ENCODE measurements at places on chromosomes 4 and X.

GRCh38 chr4:61406677-61407076, 206.6 kb downstream of the ADGRL3 start:
- no peak for DNase-seq

DNA sequence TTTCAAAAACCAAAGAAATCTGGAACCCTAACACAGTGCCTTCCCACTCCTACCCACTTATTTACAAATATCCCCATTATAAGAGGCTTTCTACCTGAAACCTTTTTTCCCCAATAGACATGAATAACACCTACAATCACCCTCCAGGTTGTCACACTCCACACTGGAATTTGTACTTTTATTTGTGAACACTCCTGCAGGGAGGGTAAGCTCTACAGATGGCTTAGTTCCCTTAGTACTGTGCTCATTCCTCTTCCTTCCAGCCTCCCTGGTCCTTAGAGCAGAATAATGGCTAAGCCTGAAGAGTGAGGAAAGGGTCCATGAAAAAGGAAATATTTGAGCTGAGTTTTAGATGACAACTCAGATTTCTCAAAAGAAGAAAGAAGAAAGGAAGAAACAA, 22.2 kb upstream of the SULT1E1 start:
- DNase-seq, result no peak

DNA sequence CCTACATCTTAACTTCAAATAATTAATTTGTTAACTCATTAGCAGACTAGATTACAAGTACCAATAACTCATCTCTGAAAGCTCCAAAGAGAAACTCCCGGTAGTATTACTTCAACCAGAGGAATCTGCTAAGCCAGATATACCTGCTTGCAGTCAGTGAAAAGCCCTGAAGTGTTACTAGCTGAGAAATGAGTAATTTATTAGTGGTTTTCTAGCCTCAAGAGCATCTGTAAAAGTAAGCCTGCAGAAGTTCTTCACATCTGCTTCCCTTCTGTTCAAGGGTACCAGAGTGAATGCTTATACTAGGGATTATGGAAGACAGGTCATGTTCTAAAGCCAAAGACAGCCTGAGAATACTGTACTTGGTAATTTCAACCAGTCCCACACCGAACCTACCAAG, 34.7 kb downstream of the IRS4 start:
- no peak for DNase-seq

GRCh38 chr4:62881210-62881609, 1528.0 kb downstream of the TECRL start:
- no peak for DNase-seq

DNA sequence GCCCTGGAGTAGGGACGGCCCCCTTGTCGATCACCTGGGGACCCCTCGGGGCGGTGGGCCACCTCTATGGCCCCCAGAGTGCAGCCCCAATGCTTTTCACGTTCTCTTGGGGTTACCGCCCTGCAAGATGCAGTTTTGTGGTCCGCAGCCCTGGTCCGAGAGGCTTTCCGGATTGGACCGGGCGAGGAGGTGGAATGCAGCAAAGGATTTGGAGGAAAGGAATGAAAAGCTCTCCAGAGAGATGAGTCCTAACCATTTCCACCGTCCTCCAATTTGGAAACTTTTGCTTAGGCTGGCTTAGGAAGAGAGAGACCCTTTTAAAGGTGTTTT, 601 bp downstream of the SLC25A43 start:
- DNase-seq, result no peak

DNA sequence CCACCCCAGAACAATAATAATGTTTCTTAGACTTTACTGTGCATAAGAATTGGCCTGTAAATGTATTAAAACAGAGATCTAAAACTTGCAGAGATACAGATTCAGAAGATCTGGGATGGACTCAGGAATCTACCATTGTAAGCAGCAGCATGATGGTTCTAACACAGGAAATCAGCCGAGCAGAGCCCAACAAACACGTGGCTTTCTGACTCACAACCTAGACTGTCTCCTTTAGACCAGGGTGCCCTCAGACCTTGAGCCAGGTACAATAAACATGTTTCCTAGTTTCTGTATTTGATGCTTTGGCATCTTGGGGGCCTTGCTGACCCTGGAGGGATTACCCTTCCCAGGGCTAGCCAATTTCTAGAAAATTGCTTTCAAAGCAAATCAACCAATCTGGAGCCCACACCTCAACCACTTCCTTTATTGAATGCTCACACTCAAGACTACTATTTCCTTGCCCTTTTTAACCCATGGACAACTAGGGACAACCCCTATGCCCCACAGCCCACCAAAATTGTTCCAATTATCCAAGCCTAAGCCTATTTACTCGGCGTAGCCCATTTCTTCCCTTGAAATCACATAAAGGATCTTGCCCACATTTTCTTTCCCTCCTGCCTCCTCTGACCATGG, 80.5 kb downstream of the TBC1D9 start:
- no peak for DNase-seq

- no peak for DNase-seq
These were observed 39.0 kb upstream of the HGFAC start for GRCh38 chr4:3402491-3403347.

DNA sequence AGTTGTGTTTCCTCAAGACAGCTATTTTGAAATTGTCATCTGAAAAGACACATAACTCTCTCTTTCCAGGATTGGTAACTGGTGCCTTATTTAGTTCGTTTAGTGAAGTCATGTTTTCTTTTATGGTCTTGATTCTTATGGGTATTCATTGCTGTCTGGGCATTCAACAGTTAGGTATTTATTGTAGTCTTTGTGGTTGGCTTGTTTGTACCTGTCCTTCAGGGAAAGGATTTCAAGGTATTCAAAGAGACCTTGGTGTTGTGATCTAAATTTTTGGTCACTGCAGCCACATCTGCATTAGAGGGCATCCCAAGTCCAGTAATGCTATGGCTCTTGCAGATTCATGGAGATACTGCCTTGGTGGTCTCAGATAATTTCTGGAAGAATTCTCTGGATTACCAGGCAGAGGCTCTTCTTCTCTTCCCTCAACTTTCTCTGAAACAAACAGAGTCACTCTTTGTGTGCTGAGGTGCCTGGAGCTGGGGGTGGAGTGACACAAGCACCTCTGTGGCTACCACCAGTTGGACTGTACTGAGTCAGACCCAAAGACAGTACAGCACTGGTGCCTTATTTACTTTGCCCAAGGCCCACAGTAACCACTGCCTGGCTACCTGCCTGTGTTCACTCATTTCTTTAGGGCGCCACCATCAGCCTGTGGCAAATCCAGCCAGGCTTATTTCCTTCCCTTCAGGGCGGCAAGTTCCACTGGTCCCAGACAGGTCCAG, 620.4 kb downstream of the KCNIP4 start:
- no peak for DNase-seq

DNA sequence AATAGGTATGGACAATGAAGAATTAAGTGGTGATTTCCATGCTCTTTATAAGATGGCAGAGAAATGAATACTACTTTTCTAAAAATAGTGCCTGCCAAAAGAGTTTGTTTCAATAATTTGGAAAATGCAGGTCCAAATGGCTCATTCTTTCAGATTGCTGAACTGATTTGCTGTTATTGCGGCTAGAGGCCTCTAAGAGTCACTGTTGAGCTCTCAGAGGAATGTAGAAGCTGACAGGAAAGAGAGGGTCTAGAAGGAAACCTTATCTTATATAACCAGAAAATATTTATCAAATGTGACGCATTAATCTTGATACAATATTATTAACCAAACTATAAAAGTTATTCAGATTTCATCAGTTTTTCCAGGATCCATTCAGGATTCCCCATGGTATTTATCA, 65.7 kb upstream of the PAGE1 start:
- no peak for DNase-seq

- peak; percentile 65 for DNase-seq
These were observed 208.3 kb upstream of the JADE1 start for GRCh38 chr4:128600996-128601871.

DNA sequence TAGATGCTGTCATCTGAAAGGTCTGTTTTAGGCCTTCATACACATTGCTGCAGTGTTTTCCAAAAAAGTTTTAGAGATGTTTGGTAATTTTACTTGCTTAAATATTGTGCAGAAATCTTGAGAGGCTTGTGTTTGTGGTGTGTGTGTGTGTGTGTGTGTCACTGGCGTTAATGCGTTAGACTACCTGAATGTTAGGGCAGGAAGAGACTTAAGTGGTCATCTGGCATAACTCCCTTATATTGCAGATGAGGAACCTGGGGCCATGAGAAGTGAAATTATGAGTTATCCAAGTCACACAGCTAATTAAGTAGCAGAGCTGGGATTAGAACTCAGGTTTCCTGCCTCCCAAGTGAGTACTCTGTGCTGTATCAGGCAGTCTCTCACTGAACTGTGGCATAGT, 1.4 kb downstream of the LSM6 start:
- no peak for DNase-seq

- no peak for DNase-seq
These were observed 35.6 kb downstream of the PAK3 start for GRCh38 chrX:111131572-111131971.

- no peak for DNase-seq
These were observed 52.3 kb upstream of the RPS6KA3 start for GRCh38 chrX:20319054-20319453.

GRCh38 chr4:188986271-188986689, 847.0 kb downstream of the TRIML1 start:
- peak; percentile 30 for DNase-seq

GRCh38 chrX:100649550-100650356, 5.8 kb downstream of the SRPX2 start:
- DNase-seq, result peak; percentile 24

DNA sequence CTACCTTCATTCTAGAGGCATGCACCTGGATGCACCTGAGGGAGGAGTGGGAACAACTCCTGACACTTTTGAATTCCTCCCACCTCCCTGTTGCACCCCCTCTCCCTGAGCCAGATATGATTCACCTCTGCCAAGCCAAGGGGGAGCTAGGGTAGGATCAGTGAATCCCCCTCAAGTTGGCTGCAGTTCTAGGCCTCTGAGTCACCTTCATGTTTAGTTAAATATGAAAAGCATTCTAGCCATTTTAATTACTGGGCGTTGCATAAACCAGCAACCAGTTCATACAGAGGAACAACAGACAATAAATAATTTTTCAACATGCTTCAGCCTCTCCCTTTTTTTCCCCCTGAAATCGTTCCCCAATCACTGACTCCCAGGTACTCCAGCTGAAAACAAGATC, 1440.2 kb downstream of the ADGRL3 start:
- DNase-seq, result peak; percentile 46
